ENCODE measurements at places on chromosomes 1 and 21.
A peak's percentile ranks its signal among the peaks of the same experiment; 100 is the strongest.

GRCh38 chr1:245558069-245558468, 403.3 kb downstream of the KIF26B start:
- no peak for DNase-seq

GRCh38 chr1:224881762-224882211, 47.7 kb upstream of the DNAH14 start:
- no peak for DNase-seq

GRCh38 chr21:27246741-27247140, 279.9 kb upstream of the ADAMTS5 start:
- no peak for DNase-seq

DNA sequence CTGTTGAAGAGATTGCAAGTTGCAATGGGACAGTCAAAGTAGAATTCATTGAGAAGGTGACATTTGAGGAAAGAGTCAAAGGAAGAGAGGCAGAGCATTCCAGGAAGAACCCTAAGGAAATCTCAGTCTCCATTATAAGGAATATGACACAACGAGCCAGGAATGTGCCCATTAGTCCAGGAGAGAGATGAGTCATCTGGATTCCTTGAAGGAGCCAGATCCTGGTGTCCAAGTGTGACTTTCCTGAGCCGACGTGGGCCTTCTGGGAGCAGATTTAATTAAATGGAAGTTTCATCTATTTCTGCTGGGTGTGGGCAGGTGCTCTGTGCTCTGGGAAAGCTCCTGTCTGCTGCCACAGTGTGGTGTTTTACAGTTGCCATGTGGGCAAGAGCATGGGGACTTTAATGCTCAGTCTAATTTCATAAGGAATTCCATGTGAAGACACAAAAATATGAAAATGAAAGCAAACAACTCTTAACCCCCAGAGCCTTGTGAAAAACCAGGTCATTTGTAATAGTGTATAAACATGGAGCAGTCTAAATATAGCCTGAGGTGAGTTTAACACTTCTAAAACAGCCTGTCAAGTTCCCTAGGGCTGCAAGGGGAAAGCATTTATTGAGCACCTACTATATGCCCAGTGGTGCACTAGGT, 111.4 kb upstream of the ARTN start:
- DNase-seq = no peak

DNA sequence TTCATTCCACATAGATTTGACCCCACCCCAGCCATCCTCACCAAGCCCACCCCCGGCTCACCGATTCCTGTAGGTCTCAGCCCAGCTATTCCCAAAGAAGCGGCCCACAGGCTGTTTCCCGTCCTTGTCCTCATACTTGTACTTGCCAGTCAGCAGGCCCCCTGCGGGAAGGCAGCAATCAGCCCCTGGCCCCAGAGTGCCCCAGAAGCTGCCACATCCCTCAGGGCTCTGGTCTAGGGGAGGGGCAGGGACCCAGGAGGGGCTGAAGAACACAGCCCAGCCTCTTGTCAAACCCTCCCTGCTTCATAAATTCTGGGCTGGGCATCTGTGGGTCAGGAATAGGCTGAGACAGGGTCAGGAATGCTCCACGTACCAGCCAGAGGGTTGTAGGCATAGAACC, 5.0 kb downstream of the AKR7A2 start:
- no peak for DNase-seq

DNA sequence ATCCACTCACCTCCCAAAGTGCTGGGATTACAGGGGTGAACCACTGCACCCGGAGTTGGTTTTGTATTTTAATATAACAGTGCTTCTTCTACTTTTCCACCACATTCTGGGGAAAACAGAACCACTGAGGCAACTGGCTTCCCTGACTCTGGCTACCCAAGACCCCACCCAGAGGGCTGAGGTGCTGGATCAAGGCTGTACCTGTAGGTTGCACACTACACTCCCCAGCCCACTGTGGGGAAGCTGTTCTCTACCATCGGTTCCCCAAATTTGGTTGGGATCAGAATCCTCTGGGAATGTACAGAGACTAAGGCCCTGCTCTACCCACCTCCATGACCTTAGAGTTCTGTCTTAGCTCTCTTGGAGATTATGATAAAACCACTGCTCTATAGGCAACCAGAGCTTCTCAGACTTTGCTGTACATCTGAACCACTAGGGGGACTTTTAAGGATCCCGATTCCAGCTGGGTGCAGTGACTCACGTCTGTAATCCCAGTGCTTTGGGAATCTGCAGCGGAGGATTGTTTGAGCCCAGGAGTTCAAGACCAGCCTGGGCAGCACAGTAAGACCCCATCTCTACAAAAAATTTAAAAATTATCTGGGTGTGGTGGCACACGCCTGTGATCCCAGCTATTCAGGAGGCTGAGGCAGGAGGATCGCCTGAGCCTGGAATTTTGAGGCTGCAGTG, 51.6 kb downstream of the GNG4 start:
- no peak for DNase-seq

DNA sequence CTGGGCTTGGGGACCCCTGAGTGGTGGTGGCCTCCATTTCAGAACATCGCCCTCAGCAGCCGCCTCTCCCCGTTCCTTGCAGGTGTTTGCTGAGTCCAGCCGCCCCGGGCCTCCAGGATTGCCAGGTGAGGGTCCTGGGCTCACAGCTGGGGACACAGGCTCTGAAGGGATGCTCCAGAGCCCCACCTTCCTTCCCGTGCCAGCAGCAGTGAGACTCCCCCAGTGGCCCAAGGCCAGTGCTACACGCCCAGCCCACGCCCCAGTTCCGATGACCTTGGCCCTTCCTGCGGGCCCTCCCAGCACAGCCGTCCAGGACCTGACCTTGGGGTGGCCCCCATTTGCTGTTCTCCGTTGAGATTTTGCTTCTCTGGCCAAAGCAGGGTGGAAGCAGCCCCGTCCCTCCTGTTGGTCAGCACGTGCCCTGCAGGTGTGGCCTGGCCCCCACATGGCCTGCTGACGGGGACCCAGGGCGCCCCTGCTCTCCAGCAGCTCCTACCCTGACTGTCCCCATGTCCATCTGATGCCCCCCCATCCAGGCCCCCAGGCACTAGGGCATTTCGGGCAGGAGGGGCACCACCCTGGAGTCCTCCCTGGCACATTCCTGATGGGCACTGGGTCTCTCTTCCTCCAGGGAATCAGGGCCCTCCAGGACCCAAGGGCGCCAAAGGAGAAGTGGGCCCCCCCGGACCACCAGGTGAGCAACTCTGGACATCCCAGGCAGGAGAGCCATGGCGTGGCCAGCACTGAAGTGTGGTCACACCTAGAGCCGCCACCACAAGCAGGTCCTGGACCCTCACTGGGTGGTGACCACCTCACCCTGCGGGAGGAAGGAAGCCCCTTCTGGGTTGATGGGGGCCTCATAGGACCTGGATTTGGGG, 45.0 kb downstream of the SLC19A1 start:
- peak; percentile 13 for DNase-seq

GRCh38 chr21:30981403-30981802, 56.9 kb downstream of the KRTAP19-8 start:
- DNase-seq = no peak

DNA sequence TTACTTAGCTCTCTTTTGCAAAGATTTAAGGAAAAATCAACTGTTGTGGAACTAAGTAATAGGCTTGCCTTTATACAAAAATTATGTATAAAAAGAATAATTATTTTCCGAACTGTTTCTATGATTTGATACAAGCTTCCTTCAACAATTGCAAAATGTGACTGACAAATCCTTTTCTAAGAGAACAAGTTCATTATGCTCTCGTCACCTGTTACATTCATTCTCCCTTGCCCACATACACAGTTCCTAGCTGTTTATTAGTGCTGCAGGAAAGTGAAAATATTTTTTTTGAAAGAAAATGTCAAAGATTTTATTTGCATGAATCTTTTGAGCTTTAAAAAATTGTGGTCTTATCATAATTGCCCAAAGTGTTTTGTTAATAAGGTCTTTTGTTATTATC, 466.2 kb downstream of the USP25 start:
- no peak for DNase-seq

- DNase-seq = no peak
Observed at GRCh38 chr1:34113362-34113761, 51.7 kb downstream of the CSMD2 start.

DNA sequence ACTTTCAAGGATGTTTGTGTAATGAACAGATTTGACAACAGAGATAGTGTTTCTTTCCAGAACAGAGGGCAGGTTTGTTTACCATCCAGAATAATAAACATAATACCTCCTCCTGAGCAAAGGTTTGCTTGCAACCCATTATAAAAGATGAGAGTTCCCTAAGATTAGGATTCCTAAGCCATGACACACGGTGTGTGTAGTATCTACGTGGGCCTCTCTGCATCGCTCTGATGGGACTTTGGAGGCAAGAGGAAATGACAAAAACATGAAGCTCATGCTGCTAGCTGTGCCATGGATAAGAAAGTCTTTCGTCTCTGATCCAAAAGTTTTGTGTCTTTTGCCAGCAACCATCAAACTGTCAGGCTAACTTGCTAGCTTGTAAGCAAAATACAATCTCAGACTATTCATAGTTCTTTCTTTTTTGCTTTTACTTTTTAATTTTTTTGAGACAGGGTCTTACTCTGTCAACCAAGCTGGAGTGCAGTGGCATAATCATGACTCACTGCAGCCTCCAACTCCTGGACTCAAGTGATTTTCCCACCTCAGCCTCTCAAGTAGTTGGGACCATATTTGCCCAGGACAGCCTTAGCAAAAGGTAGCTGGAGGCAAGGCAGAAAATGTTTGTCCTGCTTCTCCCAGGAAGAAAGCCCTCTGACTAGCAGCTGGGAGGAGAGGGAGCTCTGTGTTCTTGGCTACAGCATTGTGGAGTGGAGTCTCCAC, 81.1 kb downstream of the LHX4 start:
- DNase-seq = no peak

- DNase-seq = no peak
Observed at GRCh38 chr1:170567214-170567613, 35.2 kb downstream of the GORAB start.

Data from activated CD8-positive, alpha-beta memory T cell treated with anti-CD3 and anti-CD28 coated beads, Interleukin-2, amount 50 U/mL, for 4 hours (primary cell).